Activated naive CD4-positive, alpha-beta T cell (primary cell): ENCODE measurements at places on chromosomes 4 and X.

- no peak for DNase-seq
Measured at GRCh38 chrX:31058284-31058683, 13.6 kb downstream of the FTHL17 start.

- no peak for DNase-seq
Measured at GRCh38 chr4:90904021-90904420, 776.8 kb downstream of the CCSER1 start.

GRCh38 chrX:124045109-124045508, 83.6 kb downstream of the STAG2 start:
- no peak for DNase-seq

GRCh38 chr4:40750461-40751258, 905 bp downstream of the NSUN7 start:
- no peak for DNase-seq

- DNase-seq: no peak
Measured at GRCh38 chrX:131841496-131842437, 181.3 kb upstream of the STK26 start.
